ENCODE measurements at places on chromosomes 13 and 19.

- no peak for DNase-seq
These were observed 326.7 kb downstream of the RBM26 start for GRCh38 chr13:79079351-79079839.

- peak; percentile 75 for DNase-seq
These were observed 62.1 kb downstream of the KLF2 start for GRCh38 chr19:16386619-16387240.

- no peak for DNase-seq
These were observed 100.7 kb upstream of the MCF2L start for GRCh38 chr13:112868308-112868707.

GRCh38 chr13:113551081-113552000 is 33.2 kb upstream of the TFDP1 start:
- peak; percentile 15 for DNase-seq

DNA sequence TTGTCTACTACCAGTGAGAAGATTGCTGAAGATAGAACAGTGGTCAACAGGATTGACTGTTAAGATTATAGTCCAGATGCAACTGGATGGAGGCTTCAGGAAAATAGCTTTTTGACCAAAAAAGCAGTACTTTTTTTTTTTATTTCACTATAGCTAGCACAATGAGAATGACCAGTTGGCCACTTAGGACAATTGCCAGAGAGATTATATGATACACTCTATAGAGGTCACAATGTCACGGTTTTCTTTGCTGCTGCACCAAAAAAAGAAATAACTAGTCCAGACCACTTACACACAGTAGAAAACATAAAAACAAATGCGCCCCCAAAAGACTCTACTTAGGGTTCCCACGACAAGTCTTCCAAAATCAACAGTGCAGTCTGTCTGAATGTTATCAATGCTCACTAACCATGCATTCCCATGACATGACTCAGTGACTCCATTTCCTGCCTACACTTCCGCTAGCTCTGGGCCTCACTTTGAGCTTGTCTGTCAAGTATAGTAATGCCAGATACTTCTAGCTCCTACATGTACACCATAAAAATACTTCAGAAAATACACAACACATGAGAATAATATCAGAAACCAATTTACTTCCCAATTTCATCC is 209.1 kb upstream of the STARD13 start:
- DNase-seq: no peak

- DNase-seq: peak; percentile 12
These were observed 17.5 kb upstream of the PROZ start for GRCh38 chr13:113140677-113141600.

- no peak for DNase-seq
These were observed 10.0 kb downstream of the NMRK2 start for GRCh38 chr19:3942790-3943409.
